Stimulated activated CD4-positive, alpha-beta T cell treated with anti-CD3 and anti-CD28 coated beads, Interleukin-15, amount 100 ng/mL, for 1 hour (primary cell): ENCODE measurements at places on chromosomes 13 and 19.

DNA sequence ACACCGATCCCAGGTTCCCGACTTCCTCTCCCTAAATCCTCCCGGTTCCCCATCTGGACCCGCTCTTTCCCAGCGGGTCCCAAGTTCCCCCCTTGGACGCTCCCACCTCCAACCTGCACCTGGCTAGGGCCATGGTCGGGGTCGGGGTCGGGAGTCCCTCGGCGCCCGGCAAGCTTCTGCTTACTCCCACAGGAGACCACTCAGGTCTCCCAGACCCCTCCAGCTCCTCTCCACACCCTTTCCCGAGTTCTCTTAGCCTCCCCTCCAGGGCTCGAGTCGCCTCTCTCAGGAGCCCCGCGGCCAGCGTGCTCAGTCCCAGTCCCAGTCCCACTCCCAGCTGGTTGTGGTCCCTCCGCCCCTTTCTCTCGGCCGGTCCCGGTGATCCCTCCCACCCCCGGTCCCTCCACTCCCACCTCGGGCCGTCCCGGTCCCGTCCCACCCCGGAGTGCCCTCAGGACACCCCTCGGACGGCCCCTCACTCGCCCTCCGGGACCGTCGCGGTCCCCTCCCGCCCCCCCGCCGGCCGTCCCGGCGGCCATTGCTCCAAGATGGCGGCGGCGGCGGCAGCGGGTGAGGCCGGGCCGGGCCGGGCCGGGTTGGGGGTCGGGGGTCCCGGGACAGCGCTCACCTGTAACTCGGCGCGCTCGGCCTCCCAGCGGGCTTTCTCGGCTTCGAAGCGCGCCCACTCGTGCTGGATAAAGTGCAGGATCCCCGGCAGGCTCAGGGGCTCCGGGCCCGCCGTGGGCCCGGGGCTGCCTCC, at the start of gene FKRP:
Gene FKRP (plus strand): TSS at position 537 of the 760 bp plus-strand sequence. CDS start 9,394 bp downstream, outside the sequence.
- no peak for DNase-seq

- DNase-seq: no peak
Measured at GRCh38 chr19:7140137-7140536, 70.6 kb downstream of the ZNF557 start.

GRCh38 chr13:91248249-91248648, 99.2 kb upstream of the MIR17HG start:
- no peak for DNase-seq

DNA sequence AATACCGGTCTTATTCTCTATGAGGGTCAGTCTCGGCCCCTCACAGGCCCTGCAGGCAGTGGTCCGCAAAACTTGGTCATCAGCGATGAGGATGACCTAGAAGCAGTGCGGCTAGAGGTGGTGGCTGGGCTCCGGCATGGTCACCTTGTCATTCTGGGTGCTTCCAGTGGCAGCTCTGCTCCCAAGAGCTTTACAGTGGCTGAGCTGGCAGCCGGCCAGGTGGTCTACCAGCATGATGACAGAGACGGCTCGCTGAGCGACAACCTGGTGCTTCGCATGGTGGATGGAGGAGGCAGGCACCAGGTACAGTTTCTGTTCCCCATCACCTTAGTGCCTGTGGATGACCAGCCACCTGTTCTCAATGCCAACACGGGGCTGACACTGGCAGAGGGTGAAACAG, 1.8 kb downstream of the FREM2 start:
- no peak for DNase-seq

DNA sequence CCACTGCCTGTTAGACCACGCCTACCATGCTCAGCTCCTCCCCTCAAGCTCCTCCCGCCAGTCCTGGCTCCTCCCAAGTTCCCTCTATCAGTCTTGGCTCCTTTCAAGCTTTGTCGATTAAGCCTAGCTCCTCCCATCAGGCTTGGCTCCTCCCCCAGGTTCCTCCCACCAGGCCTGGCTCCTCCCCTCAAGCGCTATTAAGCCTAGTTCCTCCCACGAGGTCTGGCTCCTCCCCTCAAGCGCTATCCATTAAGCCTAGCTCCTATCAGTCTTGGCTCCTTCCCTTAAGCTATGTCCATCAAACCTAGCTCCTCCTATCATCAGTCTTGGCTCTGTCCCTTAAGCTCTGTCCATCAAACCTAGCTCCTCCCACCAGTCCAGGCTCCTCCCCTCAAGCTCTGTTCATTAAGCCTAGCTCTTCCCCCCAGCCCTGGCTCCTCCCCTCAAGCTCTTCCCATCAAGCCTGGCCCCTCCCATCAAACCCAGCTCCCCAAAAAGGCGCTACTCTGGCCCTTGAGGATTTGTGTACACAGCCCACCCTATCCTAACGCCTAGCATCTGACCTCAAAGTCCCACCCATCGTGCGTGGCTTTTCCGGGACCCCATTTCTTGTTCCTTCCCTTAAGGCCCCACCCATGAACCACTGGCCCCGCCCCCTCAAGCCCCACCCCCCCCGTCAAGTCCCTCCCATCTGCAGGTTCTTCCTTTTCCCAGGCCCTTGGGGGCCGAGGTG, 10.0 kb downstream of the CAMSAP3 start:
- no peak for DNase-seq

- DNase-seq: peak; percentile 49
Measured at GRCh38 chr13:74134777-74135325, 647 bp upstream of the KLF12 start.

GRCh38 chr19:53866865-53867224, 838 bp upstream of the MYADM start:
- DNase-seq: no peak

GRCh38 chr13:27423333-27423732, 1.1 kb upstream of the GTF3A start:
- no peak for DNase-seq

DNA sequence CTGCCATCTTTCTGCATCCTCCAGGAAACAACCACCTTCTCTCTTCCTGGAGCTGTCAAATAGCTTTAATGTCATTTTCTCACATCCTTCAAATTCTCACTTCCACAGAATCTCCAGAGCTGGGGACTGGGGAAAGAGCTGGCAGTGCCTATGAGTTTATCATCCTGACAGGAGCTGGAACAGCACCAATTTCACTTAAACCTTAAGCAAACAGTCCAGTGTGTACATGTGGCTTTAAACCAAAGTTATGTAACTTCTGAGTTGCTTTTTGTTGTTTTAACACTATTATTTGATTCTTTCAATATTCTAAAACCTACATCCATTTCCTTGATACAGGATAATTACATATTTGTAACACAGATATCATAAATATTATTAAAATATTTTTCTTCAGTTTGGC, 331.5 kb upstream of the ARGLU1 start:
- no peak for DNase-seq

- DNase-seq: no peak
Measured at GRCh38 chr13:73698859-73699258, 435.3 kb downstream of the KLF12 start.

DNA sequence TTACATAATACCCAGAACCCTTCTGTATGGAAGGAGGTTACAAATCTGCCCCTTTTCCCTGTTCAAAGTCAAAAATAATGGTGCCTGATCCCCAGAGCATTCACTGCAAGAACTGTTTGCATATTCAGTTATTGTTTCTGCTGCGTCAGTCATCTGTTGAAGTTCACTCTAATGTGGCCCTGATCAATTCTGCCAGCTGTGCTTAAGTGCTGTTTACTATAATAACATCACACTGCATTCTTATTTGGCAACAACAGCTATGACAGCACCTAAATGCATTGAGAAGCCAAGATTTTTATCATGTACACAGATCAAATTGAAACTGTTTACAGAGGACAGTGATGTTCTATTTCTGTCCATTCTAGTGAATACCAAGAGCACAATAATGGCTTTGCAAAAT, 115.9 kb downstream of the DACH1 start:
- no peak for DNase-seq

DNA sequence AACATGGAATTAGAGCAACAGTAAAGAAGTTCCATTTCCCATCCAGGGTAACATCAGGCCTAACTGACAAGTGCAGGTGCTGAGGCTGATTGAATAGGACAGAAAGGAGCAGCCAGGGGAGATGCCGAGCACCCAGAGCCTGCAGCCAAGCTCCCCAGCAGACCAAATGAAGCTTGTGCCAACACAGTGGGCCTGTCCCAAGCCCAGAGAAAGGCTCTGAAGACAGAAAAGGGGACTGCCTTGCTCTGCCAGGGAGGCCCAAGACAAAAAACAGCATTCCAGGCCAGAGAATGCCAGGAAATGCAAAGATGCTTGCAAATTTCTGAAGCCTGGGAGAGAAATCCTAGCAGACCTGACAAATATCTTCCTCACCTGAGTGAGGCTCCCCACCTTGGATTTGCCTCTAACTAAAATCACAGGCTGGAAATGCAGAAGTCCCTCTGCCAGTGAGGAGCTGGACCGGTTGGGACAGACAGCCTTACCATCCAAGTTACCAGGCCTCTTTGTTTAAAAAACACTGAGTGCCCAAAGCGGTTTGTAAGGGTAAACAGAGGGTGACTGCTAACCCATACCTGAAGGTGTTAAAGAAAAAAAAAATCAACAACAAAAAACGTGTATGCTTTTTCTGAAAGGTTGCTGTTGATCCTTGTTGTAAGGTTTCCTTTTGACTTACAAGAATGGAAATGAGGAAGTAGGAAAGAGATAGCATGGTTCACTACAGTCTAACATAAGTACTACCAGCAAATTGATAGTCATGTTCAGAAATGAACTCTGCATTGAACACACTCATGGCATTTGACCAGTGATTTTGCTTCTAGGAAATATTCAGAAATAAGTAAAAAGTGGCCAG, 11.8 kb upstream of the HMGB1 start:
- DNase-seq: no peak

DNA sequence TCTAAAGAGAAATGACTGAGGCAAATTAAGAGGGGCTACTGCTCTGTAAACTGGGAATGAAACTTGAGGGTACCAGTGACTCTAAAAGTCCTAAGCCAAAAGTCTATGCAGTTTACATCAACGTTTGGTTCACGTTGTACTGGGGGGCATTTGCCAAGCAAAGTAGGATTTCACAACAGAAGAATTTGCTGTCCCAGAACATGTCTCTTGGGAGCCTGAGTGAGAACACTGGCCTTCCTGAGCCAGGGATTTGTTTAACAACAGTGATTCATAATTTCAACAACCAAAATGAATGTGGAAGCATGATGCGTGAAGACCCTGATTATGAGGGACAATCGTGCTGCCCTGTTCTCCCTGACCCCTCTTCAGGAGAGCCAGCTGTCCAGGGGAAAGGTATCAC, 178.0 kb downstream of the OXGR1 start:
- DNase-seq: no peak

DNA sequence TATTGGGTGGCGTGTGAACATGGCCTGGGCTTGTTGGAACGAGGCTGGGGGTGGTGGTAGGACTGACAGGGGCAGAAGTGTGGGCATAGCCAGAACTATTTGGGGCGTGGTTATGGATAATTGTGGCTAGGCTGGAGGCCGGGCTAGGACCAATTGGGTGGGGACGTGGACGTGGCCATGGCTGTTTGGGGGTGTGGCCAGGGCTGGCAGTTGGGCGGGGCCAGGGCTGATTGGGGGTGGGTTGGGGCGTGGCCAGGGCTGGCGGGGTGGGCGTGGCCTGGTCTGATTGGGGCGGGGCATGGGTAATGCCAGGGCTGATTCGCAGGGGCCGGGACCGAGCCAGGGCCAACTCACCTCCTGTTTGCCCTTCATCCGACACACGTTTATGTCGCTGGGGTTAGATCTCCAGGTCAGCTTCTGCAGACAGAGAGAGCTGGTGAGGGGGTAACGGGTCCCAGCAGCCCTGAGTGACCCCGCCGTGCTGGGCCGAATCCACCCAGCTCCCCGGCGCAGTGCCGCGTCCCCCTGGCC, 2.8 kb downstream of the SEMA6B start:
- no peak for DNase-seq

GRCh38 chr13:22060187-22060586, 389.3 kb downstream of the FGF9 start:
- DNase-seq: no peak

DNA sequence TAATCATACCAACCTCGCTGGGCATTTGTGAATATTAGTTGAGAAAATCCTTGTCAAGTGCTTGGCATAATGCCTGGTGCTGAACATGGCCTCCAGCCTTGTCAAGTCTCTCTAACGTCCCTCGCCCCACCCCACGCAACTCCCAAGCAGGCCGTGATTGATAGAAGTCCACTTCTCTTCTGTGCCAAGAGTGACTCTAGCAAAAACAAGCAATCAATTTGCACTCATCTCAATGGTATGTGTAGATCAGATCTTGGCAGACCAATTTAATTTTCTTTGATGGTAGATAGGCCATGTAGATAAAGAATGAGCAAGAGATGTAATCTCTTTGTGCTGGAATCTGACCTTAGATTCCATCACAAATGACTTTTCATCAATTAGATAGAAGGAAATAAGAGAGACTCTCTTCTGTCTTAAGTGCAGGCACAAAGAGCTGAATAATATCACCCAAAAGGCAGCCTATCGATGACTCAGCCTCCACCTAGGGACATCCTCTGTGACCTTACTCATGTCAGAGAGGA, 31.0 kb upstream of the KATNAL1 start:
- DNase-seq: no peak

- no peak for DNase-seq
Measured at GRCh38 chr19:39448271-39448670, 2.9 kb downstream of the SUPT5H start.
